Germinal center (tissue), 1 donor: ENCODE measurements at places on chromosomes 5 and 9.

DNA sequence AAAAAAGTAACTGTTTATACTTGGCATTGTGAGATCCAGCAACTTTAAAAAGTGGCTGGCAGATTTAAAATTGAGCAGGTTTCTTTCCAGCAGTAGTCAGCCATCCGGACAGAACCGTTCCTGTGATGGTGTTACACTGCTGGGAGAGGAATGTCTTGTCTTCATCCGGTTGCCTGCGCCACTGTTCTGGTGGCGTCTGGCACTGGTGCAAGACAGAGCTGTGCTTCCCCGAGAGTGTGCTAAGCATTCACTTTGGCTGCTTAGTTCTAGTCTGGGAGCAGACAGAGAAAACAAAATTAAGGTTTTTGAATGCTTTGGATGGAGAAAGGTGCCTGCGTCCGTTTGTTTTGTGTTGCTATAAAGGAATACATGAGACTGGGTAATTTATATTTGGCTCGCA, 35.5 kb upstream of the CREBRF start:
- DNase-seq: no peak

DNA sequence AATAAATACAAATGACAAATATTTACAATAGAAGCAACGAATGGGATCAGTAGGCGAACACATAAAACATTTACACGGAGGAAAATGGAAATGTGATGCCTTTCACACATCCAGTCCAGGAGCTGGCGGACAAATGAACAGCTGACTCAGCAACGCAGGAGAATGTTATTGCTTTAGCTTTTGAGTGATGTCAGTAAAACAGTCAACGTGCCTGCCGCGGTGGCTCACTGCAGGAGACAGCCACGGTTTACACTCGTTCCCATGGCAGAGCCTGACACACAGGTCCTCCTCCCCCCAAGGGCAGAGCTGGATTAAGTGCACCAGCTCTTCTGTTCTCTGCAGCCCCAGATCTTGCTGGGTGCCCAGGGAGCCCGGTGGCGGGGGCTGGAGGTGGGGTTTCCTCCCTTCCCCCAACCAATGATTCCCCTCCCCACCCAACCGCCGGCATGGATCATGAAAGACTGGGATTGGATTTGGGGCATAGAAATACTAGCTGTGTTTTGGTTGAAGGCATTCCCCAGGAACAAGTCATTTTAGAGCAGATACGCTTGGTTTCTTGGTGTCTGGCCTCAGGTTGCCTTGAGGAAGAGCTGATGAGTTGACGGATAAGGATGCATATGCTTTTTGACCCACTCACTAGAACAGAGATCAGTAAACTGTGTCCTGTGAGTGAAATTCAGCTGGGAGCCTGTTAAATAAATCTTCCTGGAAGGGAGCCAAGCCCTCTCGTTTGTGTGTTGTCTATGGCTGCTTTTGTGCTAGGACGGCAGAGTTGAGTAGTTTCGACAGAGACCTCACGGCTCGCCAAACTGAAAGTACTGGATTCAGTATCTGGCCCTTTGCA, 12.5 kb downstream of the STC2 start:
- no peak for DNase-seq

- no peak for DNase-seq
Observed at GRCh38 chr5:15502208-15502607, 2.2 kb downstream of the FBXL7 start.

GRCh38 chr9:35566417-35566816, 38.6 kb upstream of the TESK1 start:
- no peak for DNase-seq

DNA sequence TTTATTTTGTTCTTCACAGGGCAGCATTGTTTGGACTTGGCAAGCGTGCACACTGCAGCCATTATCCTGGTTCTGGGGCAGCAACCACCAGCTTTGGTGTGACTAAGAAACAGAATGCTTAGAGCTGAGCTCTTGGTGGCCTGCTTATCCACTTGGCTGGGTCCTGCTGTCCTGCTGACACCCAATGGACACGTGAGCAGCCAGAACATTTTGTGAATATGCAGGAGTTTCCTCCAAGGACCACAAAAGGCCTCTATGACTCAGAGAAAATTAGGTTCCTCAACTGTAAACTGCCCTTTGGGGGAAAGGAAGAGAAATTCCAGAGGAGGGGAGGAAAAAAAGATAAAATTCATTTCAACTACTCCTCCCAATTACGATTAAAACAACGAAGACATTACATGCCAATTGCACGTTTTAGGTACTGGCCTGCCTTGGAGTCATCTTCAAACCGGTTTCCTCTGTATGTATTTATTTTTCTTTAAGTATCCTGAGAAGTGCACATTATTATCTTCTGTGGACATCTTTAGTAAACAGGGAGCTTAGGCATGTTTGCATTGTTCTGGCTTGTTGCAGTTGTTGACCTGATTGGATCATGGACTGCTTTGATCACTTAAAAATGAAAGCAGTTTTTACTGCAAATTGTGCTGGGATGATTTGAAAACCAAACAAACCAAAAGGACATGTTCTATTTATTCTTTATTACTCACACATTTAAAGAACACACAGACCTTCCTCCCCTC, 82.3 kb upstream of the TLE4 start:
- DNase-seq: no peak

GRCh38 chr5:36575361-36575781, 31.0 kb upstream of the SLC1A3 start:
- no peak for DNase-seq

- DNase-seq: no peak
Observed at GRCh38 chr5:173735184-173735583, 118.7 kb upstream of the BOD1 start.

- no peak for DNase-seq
Observed at GRCh38 chr9:112535301-112535700, 48.7 kb downstream of the KIAA1958 start.

DNA sequence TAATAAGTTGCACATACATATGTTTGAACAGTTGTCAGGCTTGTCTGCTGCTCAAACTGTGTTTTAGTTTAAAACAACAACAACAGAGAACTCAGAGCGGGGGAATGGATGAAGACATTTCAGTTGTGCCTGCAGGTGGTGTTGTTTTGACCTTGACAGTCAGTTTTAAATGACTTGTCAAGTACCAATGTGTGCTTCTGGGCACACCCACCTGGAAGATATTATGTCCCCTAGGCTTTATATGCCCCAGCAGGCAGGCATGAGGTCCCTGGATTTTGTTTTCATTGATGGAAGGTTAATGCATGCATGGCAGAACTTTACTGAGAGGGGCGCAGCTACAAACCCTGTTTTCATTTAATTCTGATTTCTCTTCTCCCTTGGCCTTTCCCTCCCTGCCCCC, 84.6 kb downstream of the AOPEP start:
- no peak for DNase-seq

DNA sequence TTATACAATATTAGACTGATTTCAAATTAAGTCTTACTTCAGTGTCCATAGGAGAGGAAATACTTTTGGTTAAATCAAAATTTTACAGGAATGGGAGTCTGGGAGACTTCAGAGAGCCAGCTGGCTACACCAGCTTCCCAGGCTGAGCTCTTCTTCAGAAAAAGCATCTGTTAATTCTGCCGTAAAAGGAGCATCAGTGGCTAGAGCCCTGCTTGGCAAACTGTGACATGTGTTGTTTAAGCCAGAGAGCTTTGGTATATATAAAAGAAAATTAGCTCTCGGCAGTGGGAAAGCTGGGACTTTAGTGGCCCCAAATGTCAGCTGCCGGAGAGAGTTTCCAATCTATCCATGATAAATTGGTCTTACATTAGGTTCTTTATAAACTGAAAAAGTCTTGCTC, 378.8 kb upstream of the TUSC1 start:
- DNase-seq: no peak

GRCh38 chr5:19605846-19606407, 382.1 kb downstream of the CDH18 start:
- no peak for DNase-seq

DNA sequence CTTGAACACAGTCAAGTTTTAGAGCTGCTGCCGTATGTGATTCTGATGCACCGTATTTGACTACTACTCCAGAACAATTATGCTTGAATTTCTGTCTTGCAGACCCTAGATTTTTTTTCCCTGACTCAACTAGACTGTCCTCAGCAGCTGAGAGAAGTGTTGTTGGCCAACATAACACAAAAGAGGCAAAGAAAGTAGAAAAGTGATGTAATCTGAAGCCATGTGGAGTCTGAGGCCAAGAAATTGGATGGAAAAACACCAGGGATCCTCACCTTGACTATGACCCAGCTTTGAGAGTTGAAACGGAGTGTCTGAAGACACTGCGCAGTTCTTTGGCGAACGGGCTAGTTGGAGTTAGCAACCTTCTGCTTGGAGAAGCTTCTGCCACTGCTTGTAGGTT, 36.3 kb upstream of the FGF1 start:
- no peak for DNase-seq

DNA sequence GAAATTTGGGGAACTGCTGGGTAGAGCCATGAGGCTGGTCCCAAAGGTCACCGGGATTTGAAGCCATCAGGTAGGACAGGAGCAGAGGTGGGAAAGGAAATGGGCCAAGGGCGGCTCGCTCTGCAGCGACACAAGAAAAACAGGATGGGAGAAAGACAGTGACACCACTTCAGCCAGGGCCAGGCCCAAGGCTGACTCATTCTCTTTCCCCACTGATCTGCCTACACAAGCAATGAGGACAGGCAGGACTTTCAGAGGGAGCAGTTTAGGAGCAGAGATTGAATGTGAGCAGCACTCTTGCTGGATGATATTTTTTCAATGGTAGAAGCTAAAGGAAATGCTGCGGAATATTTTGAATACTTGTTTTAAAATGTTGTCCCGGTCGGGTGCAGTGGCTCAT, 3.5 kb downstream of the RUFY1 start:
- DNase-seq: no peak
